ENCODE measurements at places on chromosomes 13 and 19.

GRCh38 chr19:1481224-1481892 is 2.3 kb upstream of the C19orf25 start:
- H3K27me3 ChIP-seq = no peaks in the 10 kb centered on the region
- no peak for DNase-seq
- H3K4me1 ChIP-seq = peaks cover 13% of the 10 kb centered on the region
- H3K4me3 ChIP-seq = no peak overlapping the region
- no peak overlapping the region for H3K27ac ChIP-seq
- peaks cover 7% of the 10 kb centered on the region for H3K36me3 ChIP-seq

DNA sequence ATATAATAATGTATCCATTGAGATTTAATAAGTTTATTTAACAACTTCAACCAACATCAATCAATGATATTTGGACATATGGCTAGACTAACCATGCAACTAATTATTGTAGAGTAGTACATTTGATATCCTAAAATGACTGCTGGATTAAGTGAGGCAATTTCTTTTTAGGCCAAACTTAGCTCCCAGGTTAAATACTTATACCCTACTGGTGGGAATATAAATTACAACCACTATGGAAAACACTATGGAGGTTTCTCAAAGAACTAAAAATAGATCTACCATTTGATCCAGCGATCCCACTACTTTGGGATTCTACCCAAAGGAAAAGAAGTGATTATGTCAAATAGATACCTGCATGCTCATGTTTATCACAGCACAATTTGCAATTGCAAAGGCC is 345.8 kb downstream of the RBM26 start:
- no peaks in the 10 kb centered on the region for H3K4me1 ChIP-seq
- H3K36me3 ChIP-seq = no peaks in the 10 kb centered on the region
- no peak overlapping the region for H3K27ac ChIP-seq
- no peak overlapping the region for H3K4me3 ChIP-seq
- DNase-seq = no peak

GRCh38 chr13:53336441-53337160 is 308.0 kb downstream of the OLFM4 start:
- no peak for DNase-seq
- H3K27ac ChIP-seq = no peak overlapping the region
- H3K27me3 ChIP-seq = no peaks in the 10 kb centered on the region
- no peak overlapping the region for H3K4me3 ChIP-seq

DNA sequence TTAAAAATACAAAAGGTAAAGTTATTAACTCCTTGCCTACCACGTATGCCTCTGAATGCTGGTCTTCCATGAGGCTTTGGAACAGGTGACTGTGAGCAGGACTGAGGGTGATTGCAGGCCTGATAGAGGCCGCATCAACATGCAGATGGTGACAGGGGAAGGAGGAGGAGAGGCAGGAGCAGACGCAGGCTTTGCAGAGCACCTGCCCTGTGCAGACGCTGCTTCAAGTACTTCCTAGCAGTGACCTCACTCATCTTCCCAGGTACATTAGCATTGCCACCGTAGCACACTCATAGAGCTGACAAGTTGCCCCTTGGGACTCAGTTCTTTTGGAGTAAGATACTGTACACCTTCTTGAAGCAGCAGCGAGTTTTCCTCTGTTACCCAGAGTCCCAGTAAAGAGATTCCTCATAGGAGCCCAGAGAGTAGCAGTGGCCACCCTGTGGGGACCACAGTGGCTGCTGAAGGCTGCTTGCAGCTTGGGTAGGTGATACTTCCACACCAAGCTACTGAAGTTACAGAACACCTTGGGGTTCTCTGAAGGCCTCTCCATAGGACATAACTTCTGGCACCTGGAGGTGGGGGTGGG is 56.0 kb downstream of the ZNF536 start:
- H3K4me3 ChIP-seq = no peak overlapping the region
- no peaks in the 10 kb centered on the region for H3K36me3 ChIP-seq
- H3K4me1 ChIP-seq = no peaks in the 10 kb centered on the region
- H3K27ac ChIP-seq = no peak overlapping the region

GRCh38 chr19:2555422-2556220 is 79.7 kb downstream of the GADD45B start:
- H3K27ac ChIP-seq = no peak overlapping the region
- no peak overlapping the region for H3K4me3 ChIP-seq

- H3K27ac ChIP-seq = no peak overlapping the region
- no peaks in the 10 kb centered on the region for H3K4me1 ChIP-seq
- H3K36me3 ChIP-seq = peaks cover 26% of the 10 kb centered on the region
- no peaks in the 10 kb centered on the region for H3K27me3 ChIP-seq
- peak; percentile 43 for DNase-seq
Observed at GRCh38 chr13:41222259-41222852, 28.0 kb upstream of the KBTBD7 start.

Data from stimulated activated naive B cell treated with anti-CD40 and anti-IgM and Interleukin-4, amounts not matched to agents 10 μg/mL and 1 μg/mL and 100 μg/mL, for 72 hours (primary cell).